ENCODE measurements at places on chromosomes 1 and 21.

GRCh38 chr1:191498318-191498717 lies 659.9 kb upstream of the RGS18 start:
- no peak for DNase-seq

DNA sequence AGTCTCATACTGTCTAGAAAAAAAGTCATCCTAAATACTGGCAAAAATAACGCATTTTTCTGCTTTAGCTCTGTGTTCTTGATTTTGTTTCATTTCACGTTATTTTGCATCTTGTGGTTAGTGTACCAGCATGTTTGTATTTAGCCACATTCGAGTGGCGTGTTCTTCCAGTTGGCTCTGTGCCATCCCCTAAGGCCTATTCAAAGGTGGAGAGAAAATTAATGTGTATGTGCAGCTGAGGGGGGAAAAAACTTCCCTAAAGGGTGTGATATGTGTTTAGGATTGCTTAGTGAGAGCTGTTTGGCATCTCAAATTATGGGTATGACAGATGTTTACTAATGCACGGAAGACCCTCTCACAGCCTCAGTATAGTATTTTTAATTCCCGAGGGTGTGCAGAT lies 12.1 kb downstream of the DNAJC16 start:
- no peak for DNase-seq

DNA sequence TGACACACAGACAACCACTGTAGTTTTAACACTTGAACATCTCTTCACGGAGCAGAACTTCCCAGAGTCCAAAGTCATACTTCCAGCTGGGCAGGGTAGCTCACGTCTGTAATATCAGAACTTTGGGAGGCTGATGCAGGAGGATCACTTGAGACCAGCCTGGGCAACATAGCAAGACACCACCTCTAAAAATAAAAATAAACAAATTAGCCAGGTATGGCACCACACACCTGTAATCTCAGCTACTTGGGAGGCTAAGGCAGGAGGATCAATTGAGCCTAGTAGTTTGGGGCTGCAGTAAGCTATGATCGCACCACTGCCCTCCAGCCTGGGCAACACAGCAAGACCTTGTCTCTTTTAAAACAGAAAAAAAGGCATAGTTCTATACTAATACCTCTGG lies 24.3 kb upstream of the EFHD2 start:
- no peak for DNase-seq

DNA sequence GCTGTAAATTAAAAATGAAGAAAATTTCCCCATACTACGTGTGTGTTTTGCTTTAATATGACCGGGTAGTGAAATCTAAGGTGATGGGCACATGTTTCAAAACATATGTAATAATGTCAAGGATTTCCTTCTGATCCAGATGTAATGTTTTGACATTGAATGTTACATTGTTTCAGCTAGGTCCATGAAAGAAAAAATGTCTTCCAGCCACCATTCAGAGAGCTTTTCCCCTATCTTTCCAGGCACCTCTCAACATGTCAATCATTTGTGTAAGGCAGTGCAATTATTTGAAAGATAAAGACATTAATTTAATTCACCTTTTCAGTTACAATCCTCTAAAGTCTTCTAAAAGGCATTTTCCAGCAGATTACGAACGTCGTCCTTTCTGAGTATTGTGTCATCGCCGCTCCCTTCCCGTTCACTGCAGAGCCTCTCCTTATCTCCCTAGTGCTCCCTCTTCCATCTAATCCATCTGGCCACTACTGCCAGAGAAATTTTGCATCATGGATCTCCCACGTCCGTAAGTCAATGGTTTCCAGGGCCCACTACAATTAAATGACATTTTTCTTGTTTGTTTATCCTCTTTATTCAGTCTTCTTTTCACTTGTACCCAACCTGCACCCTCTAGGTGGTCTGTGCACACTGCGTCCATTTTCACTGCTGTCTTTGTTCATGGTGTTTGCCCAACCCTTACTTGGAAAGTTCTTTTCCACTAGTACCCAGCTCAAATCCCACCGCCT lies 1.3 kb upstream of the VAMP3 start:
- DNase-seq, result no peak

- no peak for DNase-seq
Measured at GRCh38 chr1:233360525-233361102, 33.1 kb downstream of the MAP3K21 start.

DNA sequence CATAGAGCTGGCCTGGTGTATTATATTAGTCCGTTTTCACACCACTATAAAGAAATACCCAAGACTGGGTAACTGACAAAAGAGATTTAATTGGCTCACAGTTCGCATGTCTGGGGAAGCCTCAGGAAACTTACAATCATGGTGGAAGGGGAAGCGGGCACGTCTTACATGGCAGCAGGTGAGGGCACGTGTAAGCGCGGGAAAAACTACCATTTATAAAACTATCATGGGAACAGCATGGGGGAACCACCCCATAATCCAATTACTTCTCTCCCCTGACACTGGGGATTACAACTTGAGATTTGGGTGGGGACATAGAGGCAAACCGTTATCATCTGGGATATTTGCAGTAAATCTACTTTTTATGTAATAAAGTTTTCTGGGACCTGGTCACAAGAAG lies 6.8 kb downstream of the IER5 start:
- DNase-seq, result no peak

DNA sequence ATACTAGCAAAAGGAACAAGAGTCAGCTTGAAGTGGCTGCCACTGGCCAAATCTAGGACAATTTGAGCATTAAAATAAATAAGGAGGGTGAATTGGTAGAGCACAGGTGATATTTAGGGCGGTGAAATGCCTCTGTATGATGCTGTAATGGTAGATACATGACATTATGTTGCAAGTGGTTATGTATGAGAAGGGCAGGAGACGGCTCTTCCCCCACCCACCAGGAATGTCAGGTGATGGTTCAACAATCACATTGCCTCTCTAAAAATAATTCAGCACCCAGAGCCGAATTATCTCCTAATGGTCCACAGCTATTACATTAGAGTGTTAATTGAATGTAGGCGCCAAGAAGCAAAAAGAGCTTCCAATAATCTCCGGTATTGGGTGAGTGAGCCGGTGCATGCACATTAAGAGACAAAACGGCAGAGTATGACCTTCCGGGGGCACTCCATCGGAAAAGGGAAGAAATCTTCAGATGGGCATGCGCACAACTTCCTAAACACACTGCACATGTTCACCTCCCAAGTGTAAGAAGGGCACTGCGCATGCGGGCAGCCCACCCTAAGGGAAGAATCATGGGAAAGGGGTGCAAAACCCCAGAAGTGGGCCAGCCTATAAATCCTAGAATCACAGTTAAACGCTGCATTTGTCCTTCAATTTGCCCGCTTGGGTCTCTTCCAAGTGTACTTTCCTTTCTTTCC lies 6.8 kb upstream of the IFNAR1 start:
- no peak for DNase-seq

GRCh38 chr1:145849356-145850160 lies 4.1 kb downstream of the NUDT17 start:
- DNase-seq, result no peak

GRCh38 chr1:193005785-193006184 lies 53.4 kb downstream of the UCHL5 start:
- no peak for DNase-seq

DNA sequence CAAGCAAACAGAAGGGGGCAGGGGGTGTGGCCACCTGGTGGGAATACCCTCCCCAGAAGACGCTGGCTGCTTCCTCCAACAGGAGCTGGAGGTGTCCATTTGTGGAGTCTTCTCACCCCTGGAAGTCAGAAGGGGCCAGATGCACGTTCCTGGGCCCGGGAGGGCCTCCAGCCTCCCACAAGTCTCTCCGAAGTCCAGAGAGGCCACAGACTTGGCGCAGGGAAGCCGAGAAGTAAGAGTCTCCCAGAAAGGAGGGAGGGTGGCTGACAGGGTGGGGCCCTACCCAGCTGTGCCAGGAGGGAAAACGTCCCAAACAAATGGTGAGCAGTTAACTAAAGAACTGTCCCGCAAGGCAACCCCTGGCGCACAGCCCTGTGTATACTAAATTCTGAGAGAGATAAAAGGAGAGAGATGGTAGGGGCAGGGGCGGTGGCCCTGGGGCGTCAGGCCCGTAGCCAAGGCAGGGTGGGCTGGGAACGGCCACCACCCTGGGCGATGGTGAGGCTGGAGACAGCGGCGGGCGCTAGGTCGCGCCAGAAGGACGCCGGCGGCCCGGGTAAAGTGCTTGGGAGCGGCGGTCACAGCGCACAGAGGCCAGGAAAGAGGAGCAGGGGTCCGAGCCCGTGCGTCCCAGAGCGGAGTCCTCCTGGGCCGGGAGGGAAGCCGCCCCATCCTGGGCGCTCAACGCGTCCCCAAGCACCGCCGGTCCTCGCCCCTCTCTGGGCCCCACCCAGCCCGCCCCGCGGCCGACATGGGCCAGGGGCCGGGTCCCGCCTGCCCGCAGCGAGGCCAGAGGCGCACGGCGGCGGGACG lies 1.2 kb downstream of the CHD5 start:
- no peak for DNase-seq

DNA sequence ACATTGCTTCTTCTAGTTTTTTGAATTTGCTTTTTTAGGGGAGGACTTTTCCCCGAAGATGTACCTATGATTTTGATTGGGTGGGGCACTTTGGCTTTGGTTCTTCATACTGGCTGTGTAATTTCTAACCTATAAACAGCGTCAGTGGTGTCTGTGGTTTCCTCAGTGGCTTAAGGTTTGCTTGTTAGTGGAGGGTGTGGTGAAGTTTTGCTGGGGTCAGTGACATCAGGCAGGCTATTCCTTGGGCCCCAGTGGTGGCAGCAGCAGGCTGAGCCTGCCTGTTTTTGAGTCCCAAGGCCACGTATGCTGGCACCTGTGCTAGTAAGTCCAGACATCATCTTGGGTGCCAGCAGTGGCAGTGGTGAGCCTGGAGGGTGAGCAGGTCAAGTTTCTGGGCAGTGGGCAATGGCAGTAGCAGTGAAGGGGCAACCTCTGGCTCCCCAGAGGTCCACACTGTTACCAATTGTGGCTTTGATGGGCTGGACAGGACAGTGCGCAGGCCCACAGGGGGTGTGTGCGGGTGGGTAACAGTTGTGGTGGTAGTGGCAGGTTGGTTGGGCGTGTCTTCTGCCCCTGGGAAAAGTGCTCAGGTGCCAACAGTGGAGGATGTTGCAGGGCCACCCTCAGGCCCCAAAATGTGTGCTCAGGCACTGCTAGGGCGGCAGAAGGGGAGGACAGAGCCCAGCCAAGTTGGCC lies 54.9 kb upstream of the B3GALT2 start:
- no peak for DNase-seq

- DNase-seq, result no peak
Measured at GRCh38 chr1:11602424-11602823, 51.8 kb downstream of the FBXO2 start.

DNA sequence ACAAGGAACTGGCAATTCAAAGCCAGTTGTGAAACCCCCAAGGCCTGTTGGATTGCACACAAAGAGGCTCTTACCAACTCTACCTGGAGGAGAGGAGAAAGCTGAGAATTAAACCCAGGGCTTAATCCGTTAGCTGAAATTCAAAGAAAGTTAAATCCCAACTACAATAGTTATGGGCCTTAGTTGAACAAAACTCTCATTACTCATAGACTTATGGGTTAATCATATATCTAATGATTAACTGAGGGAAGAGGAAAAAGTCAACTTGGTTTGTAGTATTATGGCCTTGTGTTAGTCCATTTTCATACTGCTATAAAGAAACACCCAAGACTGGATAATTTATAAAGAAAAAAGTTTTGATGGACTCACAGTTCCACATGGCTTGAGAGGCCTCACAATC lies 838.2 kb upstream of the ADGRL2 start:
- DNase-seq, result no peak

DNA sequence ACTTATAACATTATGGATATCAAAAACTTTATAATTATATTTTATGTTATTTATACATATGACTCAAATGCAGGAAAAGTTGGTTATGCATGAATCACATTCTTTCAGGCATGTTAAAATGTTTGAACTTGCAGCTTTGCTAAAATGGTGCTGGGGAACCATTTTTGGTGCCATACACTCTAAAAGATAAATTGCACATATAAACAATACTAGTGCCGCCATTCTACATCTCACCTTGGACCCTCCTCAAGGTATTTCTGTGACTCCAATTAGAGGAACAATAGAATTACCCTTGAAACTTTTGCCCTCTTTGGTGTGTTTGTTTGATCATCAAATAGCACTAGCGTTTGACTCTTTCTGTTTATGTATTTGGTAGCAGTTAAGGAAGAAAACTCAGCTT lies 997 bp downstream of the PRKACB start:
- DNase-seq, result no peak

- DNase-seq, result no peak
Measured at GRCh38 chr1:55747408-55747841, 532.3 kb upstream of the USP24 start.

- DNase-seq, result no peak
Measured at GRCh38 chr1:196078691-196079090, 529.5 kb downstream of the KCNT2 start.

DNA sequence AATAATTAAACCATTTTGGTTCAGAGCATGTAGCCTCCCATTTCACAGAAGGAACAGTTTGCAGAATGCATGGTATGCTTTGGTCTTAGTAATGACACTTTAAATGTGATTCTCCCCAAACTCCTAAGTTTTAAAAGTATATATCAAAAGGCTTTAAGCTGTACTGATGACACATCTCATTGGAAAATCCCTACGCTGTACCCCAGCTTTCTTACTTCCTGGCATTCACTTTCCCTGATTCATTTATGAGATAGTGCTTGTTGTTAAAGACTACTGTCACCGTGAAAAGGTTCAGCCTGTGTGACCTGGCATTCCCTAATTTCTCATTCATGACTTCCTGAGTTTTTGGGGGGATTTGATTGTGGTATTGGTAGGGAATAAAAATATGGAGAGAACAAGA lies 53.4 kb downstream of the MPZL1 start:
- no peak for DNase-seq

DNA sequence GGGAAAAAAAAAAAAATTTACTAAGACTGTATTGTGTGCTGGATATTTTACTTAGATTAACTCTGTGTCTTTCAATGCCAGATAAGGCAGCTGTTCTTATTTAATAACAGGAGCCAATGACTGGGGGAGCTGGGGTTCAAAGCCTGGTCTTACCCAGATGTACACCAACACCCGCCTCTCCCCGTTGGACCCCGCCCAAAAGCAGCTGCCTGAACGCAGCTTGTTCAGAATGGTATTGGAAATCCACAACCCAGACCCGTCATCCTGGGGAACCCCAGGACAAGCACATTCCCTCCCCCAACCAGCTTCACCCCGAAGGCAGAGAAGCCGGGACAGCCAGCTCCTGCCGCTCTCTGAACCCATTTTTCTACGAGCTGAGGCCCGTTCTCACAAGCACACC lies 113.6 kb upstream of the TMPRSS2 start:
- DNase-seq, result no peak

- no peak for DNase-seq
Measured at GRCh38 chr21:46226920-46227599, 1.5 kb downstream of the LSS start.

- no peak for DNase-seq
Measured at GRCh38 chr1:207027206-207027777, 5.3 kb downstream of the C1orf116 start.

GRCh38 chr1:164644774-164645644 lies 86.0 kb downstream of the PBX1 start:
- no peak for DNase-seq

- no peak for DNase-seq
Measured at GRCh38 chr1:11700601-11701467, 9.3 kb downstream of the DRAXIN start.

All from stimulated activated CD4-positive, alpha-beta T cell treated with anti-CD3 and anti-CD28 coated beads, Interleukin-4, amount 100 ng/mL, for 24 hours (primary cell).